ENCODE measurements at places on chromosomes 4 and X. TPM values are rescaled to one million over a fixed set of nuclear protein-coding genes. Genes with fewer than 3 reads are reported as not detected.

SULT1E1 gene
- 0.86 TPM for total RNA-seq

SLC25A31 gene
- not detected for total RNA-seq

TASL gene
- not detected for total RNA-seq

ATOH1 gene
- total RNA-seq, result not detected

- DNase-seq, result no peak
These were observed 240.0 kb downstream of the BCOR start for GRCh38 chrX:39857780-39858179.

GRCh38 chrX:20693078-20693477, 426.4 kb upstream of the RPS6KA3 start:
- no peak for DNase-seq

GRCh38 chr4:71765350-71765749, 18.5 kb downstream of the GC start:
- no peak for DNase-seq

DNA sequence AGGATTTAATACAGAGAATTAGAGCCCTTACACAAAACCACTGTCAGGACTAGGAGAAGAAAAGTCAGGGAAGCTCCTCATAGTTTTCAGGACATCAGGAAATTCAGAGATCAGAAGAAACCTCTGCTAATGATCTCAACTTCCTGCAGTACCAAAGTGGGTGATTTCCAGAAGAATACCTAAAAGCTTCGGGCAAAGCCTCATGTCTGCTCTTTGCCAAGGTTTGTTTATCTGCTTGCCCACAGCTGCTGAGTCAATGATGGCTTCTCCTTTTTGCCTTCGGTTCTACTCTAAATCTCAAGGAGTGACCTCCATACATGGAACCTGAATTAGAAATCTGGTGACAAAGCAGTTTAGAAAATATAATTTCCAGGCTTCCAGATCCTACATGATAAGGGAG, 68.4 kb downstream of the USP38 start:
- no peak for DNase-seq

DNA sequence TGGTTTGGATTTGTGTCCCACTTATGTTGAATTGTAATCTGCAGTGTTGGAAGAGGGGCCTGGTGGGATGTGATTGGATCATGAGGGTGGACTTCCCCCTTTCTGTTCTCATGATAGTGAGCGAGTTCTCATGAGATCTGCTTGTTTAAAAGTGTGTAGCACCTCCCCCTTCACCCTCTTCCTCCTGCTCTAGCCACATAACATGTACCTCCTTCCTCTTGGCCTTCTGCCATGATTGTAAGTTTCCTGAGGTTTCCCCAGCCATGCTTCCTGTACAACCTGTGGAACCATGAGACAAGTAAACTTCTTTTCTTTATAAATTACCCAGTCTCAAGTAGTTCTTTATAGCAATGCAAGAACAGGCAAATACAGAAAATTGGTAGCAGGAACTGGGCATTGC, 138.7 kb downstream of the INPP4B start:
- DNase-seq, result no peak

GRCh38 chrX:48107717-48108116, 22.7 kb upstream of the SPACA5B start:
- no peak for DNase-seq
